ENCODE measurements at places on chromosomes 4 and X.

DNA sequence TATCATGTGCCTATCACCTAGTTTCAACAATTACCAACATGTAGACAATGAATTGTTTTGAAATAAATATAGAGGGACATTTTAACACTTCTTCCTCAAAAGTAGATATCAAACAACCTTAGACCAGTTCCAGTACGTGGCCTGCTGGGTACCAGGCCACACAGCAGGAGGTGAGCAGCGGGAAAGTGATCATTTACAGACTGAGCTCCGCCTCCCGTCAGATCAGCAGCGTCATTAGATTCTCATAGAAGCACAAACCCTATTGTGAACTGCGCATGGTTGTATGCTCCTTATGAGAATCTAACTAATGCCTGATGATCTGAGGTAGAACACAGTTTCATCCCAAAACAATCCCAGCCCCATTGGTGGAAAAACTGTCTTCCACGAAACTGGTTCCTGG is 6.5 kb downstream of the BBS7 start:
- DNase-seq, result no peak

- DNase-seq, result no peak
Measured at GRCh38 chrX:47749185-47749967, 87.3 kb upstream of the ZNF81 start.

DNA sequence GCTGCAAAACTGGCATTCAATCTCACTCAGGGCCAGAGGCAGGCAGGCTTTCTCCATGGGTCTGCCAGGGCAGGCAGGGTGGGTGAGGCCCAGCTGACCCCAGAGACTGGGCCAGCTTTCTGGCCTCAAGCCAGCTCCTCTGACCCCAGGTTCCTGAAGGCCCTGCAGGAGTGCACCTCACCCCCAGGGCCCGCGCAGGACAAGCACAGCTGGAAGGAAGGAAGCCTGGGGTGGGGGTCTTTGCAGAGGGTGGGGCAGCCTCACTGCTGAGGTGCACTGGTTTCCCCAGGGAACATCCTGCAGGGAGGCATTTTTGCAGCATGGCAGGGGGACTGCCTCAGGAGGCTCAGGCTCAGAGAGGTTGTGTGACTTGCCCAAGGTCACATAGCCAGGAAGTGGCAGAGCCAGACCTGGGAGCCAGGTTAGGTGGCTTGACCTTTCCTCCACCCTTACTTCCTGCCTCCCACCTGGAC is 31.5 kb upstream of the AFAP1 start:
- DNase-seq, result no peak

DNA sequence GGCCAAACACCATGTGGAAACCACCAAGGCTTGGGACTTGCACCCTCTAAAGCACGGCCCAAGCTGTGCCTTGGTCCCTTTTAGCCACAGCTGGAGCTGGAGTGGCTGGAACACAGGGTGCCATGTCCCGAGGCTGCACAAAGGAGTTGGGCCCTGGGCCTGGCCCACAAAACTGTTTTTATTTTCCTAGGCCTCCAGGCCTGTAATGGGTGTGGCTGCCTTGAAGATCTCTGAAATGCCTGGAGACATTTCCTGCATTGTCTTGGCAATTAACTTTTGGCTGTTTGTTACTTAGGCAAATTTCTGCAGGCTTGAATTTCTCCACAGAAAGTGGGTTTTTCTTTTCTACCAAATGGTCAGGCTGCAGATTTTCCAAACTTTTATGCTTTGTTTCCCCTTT is 55.7 kb downstream of the IL15 start:
- DNase-seq, result no peak

DNA sequence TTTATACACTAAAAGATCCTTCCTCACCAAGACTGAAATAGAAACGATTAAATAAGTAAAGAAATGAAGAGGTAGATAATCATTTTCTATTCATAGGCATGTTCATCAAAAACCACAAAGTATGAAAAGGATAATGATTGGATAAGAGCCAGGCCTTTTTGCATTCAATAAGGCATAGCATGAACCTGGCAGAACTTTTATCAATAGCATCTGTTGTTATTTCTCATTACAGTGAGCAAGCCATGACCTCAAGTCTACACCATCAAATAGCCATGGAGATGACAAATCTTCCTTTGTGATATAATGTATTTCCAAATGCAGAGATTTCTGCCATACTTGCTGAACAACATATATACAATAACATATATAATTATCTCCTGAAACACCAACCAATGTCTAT is 206.0 kb upstream of the SLC7A11 start:
- DNase-seq, result no peak

GRCh38 chr4:166143227-166143626 is 270.2 kb downstream of the TLL1 start:
- DNase-seq, result no peak

GRCh38 chr4:17654701-17655100 is 40.3 kb downstream of the MED28 start:
- no peak for DNase-seq

- no peak for DNase-seq
Measured at GRCh38 chr4:184769141-184769765, 35.4 kb upstream of the CENPU start.

DNA sequence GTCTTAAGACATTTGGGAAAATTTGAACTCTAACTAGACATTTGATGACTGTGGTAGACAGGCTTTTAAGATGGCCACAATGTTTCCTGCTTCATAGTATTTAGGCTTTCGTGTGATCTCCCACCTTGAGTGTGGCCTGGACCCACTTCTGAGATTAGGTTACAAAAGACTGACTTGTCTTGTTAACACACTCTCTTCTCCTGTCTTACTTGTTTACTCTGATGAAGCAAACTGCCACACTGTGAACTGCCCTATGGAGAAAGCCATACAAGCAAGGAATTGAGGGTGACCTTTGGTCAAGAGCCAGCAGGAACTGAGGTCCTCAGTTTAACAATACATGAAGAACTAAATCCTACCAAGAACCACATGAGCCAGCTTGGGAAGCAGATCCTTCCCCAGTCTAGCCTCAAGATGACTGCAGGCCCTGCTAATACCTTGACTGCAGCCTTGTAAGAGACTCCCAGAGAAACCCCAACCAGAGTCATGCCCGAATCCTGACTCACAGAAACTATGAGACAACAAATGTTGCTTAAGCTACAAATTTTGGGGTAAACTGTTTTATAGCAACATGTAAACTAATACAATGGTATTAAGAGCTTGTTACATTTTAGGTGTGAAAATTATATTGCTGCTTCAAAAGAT is 20.3 kb downstream of the UBA6 start:
- no peak for DNase-seq

DNA sequence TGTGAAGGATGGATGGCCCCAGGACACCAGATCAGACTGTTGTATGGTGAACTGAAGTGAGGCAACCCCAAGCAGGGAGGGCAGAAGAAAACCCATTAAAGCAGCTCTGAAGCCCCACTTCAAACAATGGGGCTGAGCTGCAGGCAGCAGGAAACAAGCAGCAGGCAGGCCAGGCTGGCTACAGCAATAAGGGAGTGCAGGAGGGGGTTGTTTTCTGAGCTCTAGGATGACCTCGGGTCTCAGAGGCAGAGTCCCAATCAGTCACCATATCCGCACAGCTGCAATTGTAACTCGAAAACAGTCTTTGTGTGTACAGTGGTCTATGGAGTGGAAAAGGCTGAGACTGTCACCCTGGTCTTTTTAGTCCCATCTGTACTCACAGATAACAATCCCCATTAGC is 90.4 kb downstream of the COL4A6 start:
- no peak for DNase-seq

GRCh38 chr4:2302387-2303119 is 40.6 kb upstream of the MXD4 start:
- peak; percentile 9 for DNase-seq

DNA sequence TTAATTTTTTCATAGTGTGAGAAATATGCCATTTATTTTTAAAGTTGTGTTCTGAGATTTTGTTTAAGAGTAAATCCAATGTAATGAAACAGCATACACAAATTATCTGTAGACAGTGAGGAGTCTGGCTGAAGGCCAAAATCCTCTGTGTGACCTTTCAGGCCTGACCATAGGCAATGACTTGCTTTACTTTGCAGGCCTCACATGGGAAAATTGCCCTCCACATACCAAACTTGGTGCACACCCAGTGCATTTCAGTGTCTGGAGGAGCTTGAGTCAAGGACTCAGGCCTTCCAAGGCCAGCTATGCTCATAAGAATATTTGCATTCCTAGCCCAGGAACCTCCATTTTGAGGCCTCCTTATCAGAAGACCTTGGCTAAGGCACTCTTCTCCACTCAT is 430.1 kb downstream of the GABRG1 start:
- DNase-seq, result no peak

DNA sequence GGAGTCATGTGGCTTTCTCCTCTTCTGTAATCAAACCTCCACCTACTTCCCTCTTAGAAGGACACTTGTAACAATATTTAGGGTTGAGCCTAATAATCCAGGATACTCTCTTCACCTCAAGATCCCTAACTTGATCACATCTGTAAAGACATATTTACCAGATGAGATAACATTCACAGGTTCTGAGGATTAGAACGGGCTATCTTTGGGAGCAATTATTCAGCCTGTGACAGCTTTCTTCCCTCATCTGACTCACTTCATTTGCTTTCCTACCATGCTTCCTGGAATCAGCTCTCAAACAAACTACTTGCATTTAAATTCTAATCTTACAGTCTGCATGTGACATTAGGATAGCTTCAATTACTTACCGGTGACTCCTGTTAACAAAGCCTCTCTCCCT is 133.5 kb upstream of the NDST3 start:
- DNase-seq, result no peak

- DNase-seq, result no peak
Measured at GRCh38 chrX:14496674-14497073, 32.7 kb upstream of the GLRA2 start.

DNA sequence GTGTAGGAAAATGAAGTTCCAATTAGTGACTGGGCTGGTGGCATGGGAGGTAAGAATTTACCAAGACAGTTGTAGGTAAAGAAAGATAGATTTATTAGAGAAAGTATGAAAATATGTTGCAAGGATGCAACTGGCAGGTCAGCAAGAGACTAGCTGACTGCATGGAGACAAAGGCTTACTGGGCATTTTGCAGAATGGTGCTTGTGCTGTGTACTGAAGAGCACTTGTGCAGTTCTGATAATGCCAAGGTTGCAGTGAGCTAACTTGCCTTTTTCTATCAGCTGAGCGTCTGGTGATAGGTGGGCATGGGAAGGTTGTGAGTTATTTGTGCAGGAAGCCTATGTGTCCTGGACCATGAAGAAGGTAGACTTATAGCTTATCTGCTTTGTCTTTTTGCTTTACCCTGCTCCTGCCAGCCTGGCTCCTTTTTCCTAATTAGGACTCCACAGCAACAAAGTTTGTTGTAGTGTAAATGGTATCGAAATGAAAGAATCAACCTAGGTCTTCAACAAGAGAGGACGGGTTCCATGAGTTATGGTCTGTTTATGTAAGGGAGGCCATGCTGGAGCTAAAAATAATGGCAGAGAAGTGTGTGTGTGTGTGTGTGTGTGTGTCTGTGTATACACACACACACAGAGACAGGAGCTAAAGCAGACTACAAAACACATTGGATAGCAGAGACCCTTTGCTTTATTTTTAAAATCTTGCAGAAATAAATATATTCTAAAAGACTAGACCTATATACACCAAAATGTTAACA is 15.0 kb downstream of the BST1 start:
- no peak for DNase-seq

DNA sequence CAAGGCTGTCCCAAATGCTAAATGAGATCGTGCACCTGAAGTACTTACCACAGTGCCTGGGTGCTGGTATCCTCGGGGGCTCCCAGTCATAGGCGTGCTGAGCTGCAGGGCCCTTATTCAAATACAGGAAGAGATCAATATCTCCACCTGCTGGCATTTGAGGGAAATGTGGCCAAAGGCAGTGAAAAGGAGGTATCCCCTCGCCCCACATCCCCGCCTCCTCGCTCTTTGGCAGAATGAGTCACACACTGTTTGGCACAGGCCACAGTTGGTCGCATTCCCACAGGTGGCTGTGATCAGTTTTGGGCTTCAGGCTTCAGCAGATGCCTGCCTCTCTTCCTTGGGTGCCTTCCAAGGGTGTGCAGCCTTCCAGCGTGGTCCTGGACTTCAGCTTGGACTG is 28.4 kb downstream of the ZNF185 start:
- peak; percentile 76 for DNase-seq

DNA sequence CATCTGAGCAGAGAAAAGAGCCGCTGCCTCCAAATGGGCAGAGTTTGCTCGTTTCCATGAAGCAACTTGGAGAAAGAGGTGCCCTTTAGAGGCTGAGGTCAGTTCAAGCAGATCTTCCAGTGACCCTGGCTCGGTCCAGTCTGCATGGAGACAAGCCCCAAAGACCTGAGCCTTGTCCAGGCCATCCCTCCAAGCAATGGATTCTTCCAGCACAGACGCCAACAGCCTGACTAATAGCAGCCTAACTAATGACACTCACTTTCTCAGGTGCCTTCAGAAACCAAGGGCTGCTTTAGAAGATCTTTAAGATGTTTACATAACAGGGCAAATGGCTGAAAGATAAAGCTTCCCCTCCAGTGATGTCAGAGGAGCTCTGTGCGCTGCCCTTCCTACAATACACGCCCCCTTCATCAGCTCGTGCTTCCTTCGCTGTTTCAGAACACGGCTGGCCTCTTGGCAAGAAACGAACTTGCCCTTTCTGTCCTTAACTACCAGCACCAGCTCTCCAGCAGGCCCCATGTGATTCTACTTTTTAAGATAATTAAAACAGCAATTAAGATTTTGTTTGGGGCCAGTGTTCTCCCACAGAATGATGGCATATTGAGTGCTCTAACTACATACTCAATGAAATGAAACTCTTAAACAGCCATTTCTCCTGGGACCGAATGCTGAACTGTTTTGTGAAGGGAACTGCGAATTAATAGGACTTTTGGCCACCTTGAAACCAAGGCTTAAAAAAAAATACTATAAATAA is 119.0 kb downstream of the GPR143 start:
- no peak for DNase-seq

- DNase-seq, result no peak
Measured at GRCh38 chr4:153341575-153342090, 2.9 kb upstream of the MND1 start.

DNA sequence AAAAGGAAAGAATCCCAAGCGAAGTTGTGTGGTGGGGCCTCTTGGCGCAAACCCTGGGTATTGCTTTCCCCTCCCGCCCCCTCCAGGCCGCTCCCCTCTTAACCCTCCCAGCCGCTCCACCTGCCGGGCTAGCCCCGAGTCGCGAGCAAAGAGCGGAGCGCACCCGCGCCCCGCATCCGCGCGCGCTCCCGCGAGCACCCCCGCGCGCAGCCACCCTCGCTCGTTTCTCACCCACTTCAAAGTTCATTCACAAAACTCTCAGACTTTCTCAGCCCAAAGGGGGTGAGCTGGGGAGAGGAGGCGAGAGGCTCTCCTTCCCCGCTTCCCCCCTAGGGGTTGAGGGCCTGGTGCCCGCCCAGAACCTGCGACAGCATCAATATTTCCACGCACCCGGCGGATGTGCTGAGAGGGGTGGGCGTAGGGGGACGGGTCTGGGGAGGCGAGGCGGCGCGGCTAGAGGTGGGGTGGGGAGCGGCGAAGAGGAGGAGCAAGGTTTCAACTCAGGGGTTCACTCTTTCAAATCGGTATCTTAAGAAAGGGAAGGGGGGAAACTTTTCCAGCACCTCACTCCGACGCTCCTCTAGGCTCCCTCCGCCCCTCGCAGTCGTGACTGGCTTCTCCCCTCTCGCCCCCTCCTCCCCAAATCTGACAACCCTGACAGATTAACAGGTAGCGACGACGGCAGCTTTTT is 1.8 kb downstream of the MAML3 start:
- peak; percentile 79 for DNase-seq

- no peak for DNase-seq
Measured at GRCh38 chr4:69078852-69079251, 17.4 kb upstream of the UGT2B7 start.

GRCh38 chr4:177228599-177228998 is 81.1 kb upstream of the NEIL3 start:
- DNase-seq, result no peak

GRCh38 chr4:176885224-176885623 is 92.5 kb upstream of the VEGFC start:
- no peak for DNase-seq
